ENCODE measurements at places on chromosomes 3 and 15.

DNA sequence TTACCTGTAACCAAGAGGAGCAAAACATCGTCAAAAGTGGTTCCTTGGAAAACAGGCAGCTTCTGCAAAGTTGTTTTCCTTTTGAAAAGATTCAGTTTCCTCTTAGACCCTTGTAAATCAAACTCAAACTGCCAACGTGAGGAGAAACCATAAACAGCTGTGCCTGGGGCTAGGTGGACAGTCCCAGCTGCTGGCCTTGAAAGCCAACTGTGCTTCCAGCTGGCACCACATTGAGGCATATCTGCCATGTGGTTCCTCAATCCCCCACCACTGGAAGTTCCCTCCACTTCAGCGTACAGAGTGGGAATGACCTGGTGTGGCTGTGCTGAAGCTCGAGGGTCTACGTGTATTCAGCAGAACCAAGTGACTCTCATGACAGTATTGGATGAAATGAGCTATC lies 40.9 kb downstream of the HRH1 start:
- no peak for DNase-seq

DNA sequence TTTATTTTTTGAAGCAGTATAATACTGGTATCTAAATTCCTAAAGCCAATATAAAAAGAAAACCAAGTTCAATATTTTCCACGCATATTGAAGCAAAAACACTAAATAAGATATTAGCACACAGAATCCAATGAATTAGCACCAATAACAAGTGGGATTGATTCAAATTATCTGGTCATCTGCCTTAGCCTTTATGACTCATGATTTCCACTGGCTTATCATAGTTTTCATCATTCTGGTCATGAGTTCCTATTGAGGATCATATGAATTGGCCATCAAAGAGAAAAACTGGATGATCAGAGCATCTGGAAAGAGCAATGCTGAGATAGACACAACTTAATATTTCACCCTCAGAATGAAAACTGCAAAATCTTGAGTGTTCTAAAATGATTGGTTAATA lies 809.9 kb downstream of the MCTP2 start:
- DNase-seq: no peak

GRCh38 chr15:78922527-78922926 lies 22.3 kb downstream of the CTSH start:
- no peak for DNase-seq

- DNase-seq: no peak
Measured at GRCh38 chr3:106819440-106819839, 557.8 kb upstream of the CCDC54 start.

DNA sequence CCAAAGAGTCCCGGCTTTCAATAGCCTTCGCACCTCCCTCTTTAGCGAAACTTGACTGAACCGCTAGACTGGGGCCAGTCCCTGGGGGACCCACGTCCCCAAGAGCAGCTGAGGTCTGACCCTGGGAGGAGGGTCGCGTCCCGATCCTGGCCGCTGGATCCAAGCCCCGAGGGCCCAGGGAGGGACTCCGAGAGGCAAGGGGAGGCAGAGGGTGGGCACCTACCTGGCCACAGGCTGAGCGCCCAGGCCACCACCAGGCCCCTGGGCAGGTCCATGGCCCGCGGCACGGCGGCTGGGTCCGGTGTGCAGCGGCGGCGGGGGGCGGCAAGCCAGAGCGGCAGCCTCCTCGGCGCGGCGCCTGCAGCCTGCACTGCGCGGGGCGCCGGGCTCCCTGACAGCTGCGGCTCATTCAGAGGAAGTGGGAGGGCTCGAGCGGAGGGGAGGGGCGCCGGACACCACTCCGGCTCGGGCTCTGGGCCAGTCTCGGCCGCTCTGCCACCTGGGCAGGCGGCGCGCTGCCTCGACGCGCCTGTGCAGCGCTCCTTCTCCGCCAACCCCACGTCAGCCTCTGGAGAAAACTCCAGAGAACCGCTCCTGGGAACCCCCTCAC lies at the start of gene ITGA11:
ITGA11 (minus strand) TSS at position 372 of the 610 bp plus-strand sequence; CDS start at position 275, 97 bp downstream.
- DNase-seq: no peak

Data from CD4-positive, alpha-beta T cell treated with Interferon gamma for 1 hour (primary cell).